GM19239 (cell line): ENCODE measurements at places on chromosomes 2 and 18.

- DNase-seq: no peak
These were observed 51.6 kb upstream of the ATG16L1 start for GRCh38 chr2:233199870-233200269.

DNA sequence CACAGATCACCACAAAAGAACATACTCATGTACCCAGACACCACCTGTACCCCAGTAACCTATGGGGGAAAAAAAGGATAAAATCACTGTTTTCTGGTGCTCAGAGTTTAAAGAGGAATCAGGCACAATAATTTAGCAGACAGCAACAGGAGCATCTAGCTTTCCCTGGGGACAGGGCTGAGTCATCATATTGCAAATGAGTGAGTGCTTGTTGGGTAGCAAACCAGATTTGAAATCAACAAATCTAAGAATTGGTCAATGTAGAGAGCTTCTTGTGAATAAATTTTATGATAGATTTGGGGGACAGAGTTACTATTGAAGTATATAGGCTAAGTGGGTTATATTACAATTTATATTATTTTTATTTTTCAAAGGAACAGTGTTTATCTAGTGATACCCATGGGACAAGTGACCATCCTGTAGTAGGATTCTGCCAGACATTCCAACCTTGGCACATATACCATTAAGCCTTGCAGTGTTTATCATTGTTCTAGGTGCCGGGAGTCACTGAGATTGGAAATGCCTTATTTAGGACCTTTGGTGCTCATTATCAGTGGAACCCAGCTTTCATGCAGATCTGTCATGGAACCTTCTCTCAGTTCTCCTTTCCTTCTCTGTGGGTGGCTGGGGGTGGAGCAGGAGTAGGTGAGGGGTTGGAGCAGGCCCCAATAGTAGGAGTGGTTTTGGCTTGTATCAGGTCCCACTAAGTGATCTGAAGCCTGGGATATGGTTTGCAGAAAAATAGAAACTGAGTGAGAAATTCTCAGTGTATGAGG is 117.2 kb downstream of the CERS6 start:
- DNase-seq: no peak

- no peak for DNase-seq
These were observed 7.2 kb upstream of the KIAA2012 start for GRCh38 chr2:202065876-202066275.

- no peak for DNase-seq
These were observed 186.1 kb downstream of the SEPTIN10 start for GRCh38 chr2:109427661-109428091.

GRCh38 chr2:134365356-134365755 is 111.5 kb downstream of the MGAT5 start:
- no peak for DNase-seq

- no peak for DNase-seq
These were observed 43.2 kb upstream of the LOXHD1 start for GRCh38 chr18:46700066-46700824.

DNA sequence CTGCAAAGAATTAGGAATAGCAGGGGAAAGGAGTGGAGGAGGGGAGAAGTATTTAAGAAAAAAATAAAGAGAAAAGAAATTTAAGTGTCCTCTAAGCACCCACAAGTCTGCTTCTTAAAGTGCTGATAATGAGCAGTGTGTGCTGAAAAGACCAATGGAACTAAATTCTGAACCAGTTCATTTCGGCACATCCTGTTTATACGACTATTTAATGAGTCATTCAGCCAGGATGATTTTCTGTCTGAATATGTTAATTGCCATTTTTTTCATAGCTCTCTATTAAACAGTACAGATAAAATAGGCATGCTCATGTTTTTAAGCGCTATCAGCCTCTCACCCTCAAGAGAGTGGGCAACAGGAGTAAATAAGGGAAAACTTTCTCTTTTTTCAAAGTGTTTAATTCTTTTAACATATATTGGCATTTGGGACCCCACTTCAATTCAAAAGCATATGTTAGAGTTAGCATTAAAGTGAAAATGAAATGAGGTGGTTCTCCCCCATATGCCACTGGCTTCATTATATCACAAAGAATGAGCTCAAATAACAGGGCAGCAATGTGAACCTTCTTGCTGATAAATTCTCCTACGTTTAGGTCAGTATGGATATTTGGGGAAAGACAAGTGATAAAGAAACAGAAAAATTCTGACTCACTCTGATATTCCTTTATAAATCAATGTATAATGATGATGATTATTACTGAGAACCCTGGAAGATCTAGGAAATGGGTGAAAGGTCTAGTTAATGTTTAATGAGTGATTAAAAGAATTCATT is 87.5 kb downstream of the TCF4 start:
- no peak for DNase-seq

DNA sequence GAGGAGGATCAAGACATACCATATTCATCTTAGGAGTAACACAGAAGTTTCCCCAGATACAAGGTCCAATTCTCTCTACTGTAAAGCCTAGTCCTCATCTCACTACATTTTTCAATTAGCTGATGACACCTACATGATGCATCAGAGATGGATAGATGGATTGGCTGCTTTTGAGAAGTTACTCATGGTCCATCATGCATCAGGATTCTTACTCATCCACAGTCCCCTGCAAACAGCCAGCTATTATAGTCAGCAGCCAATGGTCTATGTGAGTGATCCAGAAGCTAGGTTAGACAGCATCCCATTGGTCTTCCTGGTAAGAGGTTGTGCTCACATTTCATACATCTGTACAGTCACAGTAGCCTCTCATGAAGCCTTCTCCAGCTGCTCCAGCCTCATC is 154.5 kb upstream of the NRP2 start:
- DNase-seq: no peak

DNA sequence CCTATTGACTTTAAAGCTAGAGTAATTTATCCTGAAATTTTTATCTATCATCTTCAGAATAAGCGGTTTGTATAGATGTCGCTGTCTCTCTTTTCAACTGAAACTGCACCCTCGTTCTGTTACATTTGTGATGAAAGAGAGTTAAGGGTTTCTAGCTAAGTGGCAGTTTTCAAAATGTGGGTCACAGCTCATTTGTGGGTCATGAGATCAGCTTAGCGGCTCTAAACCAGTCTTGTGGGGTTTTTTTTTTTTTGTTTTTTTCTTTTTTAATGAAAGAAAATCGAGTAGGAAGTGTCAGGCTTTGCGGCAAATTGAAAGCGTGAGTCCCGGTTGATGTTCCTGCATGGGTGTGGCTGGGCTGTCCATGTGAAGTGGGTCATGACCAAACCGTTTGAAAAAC is 31.2 kb downstream of the SALL3 start:
- no peak for DNase-seq

DNA sequence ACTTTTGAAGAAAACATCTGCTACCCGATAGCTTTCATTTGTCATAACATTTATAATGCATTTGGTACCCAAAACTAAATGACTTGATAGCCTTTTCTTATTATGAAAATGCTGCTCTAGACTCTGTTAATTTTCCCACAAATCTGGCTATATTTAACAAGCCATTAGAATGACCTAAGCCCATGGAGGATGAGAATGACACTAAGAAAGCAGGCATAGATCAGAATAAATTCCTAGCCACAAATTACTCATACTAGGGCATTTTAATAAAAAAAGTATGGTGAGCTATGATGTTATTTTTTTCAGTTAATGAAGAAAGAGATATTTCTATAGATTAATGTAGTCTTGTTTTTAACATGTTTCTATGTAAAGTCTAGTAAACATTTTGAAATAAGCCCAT is 1728.3 kb downstream of the SUCLG1 start:
- no peak for DNase-seq

GRCh38 chr18:62097698-62098097 is 89.2 kb downstream of the PIGN start:
- no peak for DNase-seq

GRCh38 chr18:56645415-56646016 is 5.6 kb upstream of the WDR7 start:
- no peak for DNase-seq

DNA sequence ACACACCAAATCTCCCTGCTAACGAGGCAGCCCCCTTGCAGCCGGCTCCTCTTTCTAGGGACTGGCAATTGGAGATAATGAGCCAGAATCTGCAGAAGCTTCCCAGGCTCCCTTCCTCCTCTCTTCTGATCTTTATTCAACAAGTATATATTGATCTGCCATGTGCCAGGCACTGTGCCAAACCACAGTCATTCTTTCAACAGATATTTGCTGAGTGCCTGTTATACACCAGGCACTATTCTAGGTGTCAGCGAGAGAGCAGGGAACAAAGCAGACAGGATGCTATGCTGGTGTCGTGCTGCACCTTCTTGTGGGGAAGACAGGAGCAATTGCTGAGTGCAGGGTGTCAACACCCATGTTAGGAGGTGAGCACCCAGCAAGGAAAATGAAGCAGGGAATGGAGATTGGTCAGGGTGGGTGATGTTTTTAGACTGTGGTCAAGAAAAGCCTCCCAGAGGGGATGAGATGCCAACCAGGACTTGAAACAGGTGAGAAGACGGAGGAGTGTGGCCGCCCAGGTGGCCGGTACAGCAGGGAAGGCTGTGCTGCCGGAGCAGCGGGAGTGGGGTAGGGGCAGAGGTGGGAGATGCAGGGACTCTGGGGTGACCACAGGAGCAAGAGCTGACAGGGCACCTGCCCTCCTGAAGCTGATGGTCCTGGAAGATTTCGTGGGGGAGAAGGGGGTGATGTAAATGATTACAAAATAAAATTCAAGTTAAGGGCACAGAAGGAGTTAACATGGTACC is 307.6 kb upstream of the RAB12 start:
- DNase-seq: no peak

- DNase-seq: no peak
These were observed 23.5 kb downstream of the HPCAL1 start for GRCh38 chr2:10326151-10326616.

DNA sequence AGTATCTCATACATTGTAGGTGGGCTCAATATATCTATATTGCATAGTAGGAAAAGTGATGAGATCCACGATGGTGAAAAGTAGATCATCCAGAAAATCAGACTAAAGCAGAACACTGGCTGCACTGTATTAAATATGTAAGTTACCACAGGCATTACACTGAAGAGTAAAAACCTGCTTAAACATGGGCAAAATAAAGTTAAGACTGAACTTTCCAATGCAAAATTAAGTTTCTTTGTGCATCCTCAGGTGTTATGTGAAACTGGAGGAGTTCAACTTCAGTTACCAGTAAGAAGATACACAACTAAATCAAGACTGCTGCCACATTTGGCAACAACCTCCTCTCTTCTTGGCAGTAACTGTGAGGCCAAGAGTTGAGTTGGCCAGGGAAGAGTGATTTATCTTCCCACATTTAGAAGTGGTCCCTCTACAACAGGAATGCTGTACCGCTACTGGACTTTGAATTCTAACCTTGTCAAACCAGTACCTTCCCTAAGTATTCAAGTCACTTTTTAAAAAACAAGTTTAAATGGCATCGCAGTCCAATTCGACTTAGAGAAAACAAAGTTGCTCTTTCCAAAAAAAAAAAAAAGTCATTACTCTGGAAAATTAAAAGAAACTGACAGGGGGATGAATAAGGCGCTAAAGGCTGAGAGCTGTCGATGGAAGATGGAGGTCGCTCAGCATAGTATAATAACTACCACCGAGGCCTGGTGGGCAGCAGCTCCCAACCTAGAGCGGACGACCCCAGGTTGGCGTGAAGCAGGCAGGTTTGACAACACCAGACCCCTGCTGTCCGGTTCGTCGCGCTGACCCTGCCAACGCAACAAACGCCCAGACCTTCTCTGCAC is 1.1 kb downstream of the MAP4K3 start:
- DNase-seq: no peak

GRCh38 chr2:220555961-220556630 is 928.7 kb downstream of the SLC4A3 start:
- no peak for DNase-seq

- no peak for DNase-seq
These were observed 199.6 kb upstream of the HNMT start for GRCh38 chr2:137764646-137765045.

- DNase-seq: no peak
These were observed 73.2 kb downstream of the CYBRD1 start for GRCh38 chr2:171595456-171595855.

DNA sequence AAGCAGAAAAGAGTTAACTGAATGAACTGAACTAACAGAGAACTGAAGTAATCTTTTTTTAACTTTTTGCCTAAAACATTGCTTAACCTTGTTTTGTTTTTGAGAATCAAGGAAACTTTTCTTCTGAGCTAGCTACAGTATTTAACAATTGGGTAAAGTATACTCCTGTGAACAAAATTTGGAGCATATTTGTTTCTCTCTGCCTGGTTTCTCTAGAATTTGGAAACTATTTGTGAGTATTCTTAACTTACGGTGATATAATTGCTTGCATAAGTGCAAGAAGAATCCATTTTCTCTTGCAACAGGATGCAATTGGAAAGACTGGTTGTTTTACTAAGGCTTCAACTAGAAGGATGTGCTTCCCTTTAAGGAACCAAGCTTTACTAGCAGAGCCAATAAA is 65.9 kb upstream of the FAM98A start:
- DNase-seq: no peak

- DNase-seq: no peak
These were observed 111.7 kb downstream of the PARD3B start for GRCh38 chr2:204657024-204657423.

DNA sequence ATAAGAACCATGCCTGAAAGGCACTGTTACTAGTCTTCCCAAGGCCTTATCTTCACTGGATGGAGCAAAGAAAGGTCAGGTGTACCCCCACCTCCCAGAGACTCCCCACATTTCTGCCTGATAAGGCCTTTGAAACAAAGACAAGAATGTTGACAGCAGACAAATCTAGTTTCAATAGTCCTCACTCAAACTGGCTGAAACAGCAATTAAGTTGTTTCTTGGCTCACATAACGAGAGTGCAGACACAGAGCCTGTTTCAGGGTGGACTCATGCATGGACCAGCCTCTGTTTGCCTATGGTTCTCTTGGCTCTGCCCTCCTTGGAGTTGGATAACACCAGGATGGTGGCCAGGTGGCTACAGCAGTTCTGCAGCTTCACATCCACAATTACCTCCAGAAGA is 7.5 kb upstream of the CFAP221 start:
- no peak for DNase-seq

GRCh38 chr18:5546660-5547059 is 2.9 kb upstream of the EPB41L3 start:
- DNase-seq: no peak

DNA sequence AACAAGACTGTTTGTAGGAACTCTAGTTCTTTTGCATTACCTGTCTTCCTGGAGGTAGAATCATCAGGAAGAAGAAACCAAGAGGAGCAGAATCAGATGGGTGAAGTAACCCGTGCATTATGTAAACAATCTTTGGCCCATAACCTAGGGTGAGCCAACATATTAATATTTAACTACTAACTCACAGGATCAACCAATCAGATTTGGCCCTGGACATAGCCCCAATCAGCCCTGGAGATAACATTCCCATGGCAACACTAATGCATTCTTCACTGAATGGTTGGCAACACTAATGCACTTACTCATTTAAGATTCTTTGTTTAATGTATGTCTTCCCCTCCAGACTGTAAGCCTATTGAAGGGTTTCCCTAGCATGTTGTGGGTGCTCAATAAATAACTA is 72.0 kb upstream of the CTAGE1 start:
- DNase-seq: no peak

GRCh38 chr2:146927080-146927711 is 917.6 kb upstream of the ACVR2A start:
- DNase-seq: no peak
